NCI-H82 (cell line): ENCODE measurements at places on chromosomes 7 and 10.

GRCh38 chr10:112388548-112388947 lies 14.6 kb downstream of the ACSL5 start:
- no peak for DNase-seq

DNA sequence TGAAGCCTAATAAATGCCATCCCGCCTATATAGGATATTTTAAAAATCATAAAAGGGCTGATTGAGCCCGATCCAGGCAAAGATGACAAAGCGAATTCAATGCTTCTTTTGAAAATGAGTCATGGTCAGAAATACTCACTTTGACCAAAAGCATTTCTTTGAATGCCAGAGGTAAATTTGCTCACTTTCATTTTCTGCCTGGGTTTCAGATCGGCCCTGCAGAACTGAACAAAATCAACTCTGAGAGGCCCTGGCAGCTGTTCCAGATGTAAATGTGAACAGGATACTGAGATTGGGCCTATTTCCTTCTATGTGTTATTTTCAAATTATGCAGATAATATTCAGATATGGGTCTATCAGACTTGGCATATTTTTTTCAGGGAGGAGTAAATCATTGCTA lies 114.8 kb upstream of the ARID5B start:
- DNase-seq = no peak

DNA sequence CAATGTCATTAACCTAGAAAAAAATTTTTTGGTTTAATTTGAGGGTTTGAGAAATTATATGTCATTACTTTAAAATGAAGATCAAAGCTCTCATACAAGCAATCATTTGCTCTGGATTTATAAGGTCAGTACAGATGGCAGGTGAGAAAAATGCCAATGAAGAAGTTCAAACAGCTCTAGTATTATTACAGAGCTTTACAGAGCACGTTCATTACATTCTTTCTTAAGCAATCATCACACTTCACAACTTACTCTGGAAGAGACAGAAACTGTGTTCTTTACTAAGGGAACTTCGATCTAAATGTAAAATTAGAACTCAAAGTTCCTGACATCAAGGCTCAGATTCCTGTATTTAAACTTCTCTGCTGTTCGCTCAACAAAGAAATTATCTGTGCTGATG lies 153.4 kb downstream of the ATE1 start:
- DNase-seq = no peak

- no peak for DNase-seq
Measured at GRCh38 chr7:42106562-42106961, 130.4 kb downstream of the GLI3 start.

- DNase-seq = no peak
Measured at GRCh38 chr7:76296743-76297740, 5.4 kb upstream of the HSPB1 start.

DNA sequence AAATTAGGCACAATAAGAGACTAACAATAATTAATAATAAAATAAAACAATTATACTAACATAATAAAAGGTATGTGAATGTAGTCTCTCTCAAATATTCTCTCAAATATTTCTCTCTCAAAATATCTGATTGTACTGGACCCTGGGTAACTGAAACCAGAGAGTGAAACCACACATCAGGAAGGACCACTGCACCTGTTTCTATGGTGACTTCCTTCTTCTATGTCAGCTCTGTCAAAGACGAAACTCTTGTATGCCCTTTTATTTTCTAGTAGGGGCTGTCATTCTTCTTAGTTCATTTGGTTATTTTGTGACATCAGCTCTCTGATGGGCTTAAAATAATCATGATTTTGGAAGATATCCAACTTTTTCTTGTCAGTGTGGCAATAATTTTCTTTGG lies 428.0 kb upstream of the TPK1 start:
- DNase-seq = no peak

DNA sequence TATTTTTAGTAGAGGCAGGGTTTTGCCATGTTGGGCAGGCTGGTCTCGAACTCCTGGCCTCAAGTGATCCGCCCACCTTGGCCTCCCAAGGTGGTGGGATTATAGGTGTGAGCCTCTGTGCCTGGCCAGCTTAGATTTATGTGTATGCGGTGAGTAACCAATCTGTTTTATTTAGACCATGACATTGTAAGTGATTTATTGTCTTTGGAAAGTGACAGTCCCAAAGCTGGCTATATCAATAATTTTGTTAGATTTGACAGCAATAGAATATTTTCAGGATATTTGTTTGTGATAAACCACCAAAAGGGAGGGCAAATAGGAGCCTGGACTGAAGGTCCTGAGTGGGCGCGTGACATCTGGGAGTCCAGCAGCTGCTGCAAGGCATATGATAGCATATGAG lies 75.7 kb downstream of the XRCC2 start:
- no peak for DNase-seq

- no peak for DNase-seq
Measured at GRCh38 chr7:39967406-39968161, 17.5 kb downstream of the CDK13 start.

DNA sequence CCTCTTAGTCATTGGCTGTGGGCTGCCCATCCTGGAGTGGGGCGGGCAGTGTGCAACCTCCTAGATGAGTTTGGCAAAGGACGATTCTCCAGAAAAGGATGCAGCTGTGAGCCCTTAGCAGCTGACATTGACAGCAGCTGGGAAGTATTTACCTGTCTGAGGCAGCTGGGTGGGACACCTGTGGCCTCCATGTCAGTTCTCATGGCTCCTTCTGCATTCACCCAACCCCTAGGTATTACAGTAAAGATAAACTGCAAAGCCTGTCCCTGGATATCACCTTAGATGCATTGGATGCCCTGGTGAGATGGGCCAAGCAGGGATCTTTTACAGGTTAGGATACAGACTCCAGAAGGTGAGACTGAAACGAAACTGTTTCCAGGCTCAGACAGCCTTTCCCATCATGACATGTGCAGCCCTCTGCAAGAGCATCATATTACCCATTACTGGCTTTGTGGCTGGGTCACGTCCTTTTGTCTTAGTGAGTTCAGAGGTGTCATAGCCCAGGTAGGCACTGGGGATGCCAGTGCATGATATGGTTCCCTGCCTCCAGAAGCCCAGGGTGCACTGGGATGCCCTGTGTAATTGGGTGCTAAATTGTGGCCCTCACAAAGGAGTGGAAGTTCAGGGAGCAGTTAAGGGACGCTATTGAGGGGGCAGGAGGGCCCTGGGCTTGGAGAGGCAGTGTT lies 28.9 kb downstream of the MINDY4 start:
- DNase-seq = no peak

GRCh38 chr10:79206300-79207095 lies 137.7 kb downstream of the ZMIZ1 start:
- DNase-seq = no peak
